Natural killer cell treated with Interleukin-12 subunit alpha and Interleukin-12 subunit beta and Interleukin-15 and Interleukin-18, amount 100 ng/mL, for 72 hours (primary cell): ENCODE measurements at places on chromosomes 5 and 9.

- no peak overlapping the region for H3K27ac ChIP-seq
- no peaks in the 10 kb centered on the region for H3K36me3 ChIP-seq
- peaks cover 5% of the 10 kb centered on the region for H3K27me3 ChIP-seq
Measured at GRCh38 chr9:1200847-1201251, 150.7 kb downstream of the DMRT2 start.

DNA sequence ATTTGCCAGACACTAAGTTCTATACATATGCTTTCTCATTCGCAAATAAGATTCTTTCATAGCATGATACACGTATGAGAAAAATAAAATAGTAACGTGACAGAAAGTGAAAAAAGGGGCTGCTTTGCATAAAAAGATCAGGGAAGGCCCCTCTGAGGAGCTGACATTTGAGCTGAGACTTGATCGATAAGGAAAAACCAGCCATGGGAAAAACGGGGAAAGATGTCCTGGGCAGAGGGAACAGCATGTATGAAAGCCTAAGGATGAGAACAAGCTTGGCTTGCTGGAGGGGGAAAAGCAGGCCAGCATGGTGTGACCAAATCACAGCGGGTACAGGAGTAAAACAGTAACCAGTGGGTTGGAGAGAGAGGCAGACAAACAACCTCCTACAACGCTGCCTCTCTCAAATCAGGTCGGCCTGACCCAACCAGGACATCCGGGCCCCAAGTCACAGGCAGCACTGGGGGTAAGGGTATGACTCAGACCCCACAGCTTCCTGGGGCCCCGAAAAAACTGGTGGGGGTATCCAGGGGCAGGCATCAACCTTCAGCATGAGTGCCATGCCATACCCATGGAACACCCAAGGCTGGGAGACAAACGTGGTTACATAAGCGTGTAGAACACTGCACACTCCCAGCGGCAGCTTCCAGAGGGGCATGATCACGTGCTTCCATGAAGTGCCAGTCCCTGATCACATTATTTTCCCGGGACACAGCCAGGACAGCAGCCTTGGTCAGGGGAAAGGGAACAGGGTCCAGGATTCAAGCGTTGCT is 2.2 kb downstream of the TNIP1 start:
- no peaks in the 10 kb centered on the region for H3K27me3 ChIP-seq
- peak overlapping the region; percentile 78 for H3K27ac ChIP-seq
- DNase-seq, result peak; percentile 79
- H3K4me1 ChIP-seq, result peaks cover 61% of the 10 kb centered on the region
- peaks cover 18% of the 10 kb centered on the region for H3K36me3 ChIP-seq

- peaks cover 17% of the 10 kb centered on the region for H3K27me3 ChIP-seq
- no peaks in the 10 kb centered on the region for H3K4me1 ChIP-seq
- H3K27ac ChIP-seq, result no peak overlapping the region
- H3K36me3 ChIP-seq, result no peaks in the 10 kb centered on the region
- no peak for DNase-seq
Measured at GRCh38 chr5:10995891-10996290, 234.9 kb upstream of the DAP start.

DNA sequence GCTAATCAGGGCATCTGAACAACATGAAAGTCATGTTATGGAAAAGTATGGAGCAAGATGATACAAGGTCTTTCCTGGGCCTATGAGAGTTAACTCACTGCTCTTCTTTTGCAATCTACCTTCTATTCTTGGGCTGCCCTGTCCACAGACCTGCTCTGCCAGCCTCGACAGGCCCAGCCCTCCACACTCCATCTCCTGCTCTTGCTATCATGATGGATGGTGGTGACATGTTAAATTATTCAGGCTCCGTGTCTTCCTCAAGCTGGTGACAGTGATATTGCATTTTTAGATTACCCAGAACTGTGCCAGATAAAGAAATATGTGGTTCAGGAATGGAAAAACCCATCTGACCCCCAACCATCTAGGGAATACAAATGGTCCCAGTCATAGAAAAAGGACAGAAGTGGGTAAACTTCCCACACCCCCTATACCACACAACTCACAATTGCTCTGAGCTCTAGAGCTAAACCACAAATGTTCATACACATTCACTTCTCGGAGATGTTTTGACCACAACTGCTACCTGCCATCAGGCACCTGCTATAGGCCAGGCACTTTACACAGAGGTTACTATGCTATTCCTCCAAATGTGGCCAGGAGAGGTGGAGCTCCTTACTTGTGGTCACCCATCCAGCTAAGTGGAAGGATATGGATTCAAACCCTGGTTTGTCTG is 311.3 kb downstream of the ASTN2 start:
- H3K27me3 ChIP-seq, result no peaks in the 10 kb centered on the region
- no peaks in the 10 kb centered on the region for H3K36me3 ChIP-seq
- no peaks in the 10 kb centered on the region for H3K4me1 ChIP-seq
- no peak for DNase-seq
- H3K4me3 ChIP-seq, result no peak overlapping the region

GRCh38 chr9:8424786-8425410 is 625.3 kb upstream of the DMAC1 start:
- H3K36me3 ChIP-seq, result peaks cover 6% of the 10 kb centered on the region
- peaks cover 7% of the 10 kb centered on the region for H3K27me3 ChIP-seq
- no peak for DNase-seq
- peaks cover 18% of the 10 kb centered on the region for H3K4me1 ChIP-seq
- H3K4me3 ChIP-seq, result no peak overlapping the region

- no peak for DNase-seq
- H3K36me3 ChIP-seq, result no peaks in the 10 kb centered on the region
- H3K27me3 ChIP-seq, result no peaks in the 10 kb centered on the region
Measured at GRCh38 chr5:112219000-112219399, 200.1 kb downstream of the EPB41L4A start.

DNA sequence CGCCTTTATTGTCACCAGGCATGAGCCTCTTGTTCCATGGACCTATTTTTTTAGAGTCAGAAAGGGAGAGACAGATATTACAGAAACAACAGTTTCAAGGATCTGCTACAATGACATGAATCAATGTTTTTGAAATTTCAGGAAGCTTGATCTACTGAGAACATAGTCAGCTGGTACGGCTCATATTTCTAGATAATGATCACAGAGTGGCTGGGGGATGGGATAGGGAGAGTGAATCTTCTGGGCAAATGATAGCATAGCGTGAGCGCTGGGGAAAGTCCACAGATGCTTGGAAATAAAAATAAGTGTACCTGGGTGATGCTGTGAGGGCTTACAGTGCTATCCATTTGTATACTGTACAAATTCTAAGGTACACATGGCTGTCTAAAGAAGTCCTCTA is 340.4 kb downstream of the EBF1 start:
- no peak overlapping the region for H3K27ac ChIP-seq
- no peak for DNase-seq
- H3K36me3 ChIP-seq, result no peaks in the 10 kb centered on the region
- H3K4me1 ChIP-seq, result no peaks in the 10 kb centered on the region
- H3K4me3 ChIP-seq, result no peak overlapping the region

DNA sequence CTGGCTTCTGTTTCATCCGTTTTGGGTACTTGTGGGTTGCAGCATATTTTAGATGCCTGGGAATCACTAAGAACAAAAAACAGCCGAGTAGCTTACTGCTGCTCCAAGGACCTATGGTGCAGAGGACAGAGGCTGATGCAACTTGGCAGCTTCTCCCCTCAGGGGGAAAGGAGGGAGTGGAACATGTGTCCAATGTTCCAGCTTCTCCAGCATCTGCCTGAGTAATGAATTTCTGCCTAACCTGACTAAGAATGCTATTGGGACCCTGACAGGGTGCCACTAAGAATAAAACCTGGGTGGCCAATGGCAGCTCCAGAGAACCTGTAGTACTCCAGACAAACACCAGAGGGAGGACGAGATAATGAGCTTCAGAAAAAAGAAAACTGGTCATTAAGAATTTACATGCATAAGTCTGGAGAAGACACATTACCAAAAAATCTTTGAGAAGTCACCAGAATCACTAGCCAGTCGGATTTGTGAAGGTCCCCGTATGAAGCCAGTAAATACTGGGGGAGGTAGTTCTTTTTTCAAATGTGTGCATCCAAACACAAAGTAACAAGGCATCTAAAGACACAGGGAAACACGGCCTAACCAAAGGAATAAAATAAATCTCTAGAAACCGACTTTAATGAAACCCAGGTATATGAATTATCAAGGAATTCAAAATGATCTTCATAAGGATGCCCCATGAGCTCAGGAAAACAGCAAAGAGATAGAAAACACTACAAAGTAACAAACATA is 293.5 kb downstream of the HINT1 start:
- no peak overlapping the region for H3K4me3 ChIP-seq
- H3K4me1 ChIP-seq, result no peaks in the 10 kb centered on the region
- DNase-seq, result no peak
- H3K36me3 ChIP-seq, result no peaks in the 10 kb centered on the region
- H3K27me3 ChIP-seq, result peaks cover 3% of the 10 kb centered on the region

DNA sequence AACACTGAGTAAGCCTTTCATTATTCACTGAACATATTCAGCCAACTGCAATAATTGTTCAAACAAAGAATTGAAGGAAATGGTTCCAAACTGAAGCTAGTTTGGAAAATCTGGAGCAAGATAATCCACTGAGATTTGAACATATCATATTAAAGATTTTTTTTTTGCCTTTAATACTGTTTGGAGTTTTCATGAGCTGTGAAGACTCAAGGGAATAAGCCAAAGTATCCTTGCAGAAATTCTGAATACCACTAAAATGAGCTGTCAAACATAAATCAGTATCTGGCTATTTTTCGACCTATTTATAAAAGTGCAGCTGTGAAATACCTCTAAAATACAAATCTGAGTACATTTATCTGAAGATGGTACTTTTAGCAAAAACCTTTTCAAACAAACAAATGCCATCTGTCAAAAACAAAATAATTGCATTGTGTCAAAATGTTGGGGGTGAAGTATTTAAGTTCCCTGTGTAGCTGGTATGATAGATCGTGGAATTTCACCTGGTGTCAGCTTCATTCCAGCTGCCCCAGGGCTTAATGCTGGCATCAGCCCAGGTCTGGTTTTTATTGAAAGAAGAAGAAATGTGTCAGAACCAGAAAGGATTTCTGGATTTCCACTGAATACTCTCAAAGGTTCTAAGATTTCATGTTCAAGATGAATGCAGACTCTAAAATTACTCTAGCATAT is 149.0 kb upstream of the GRAMD2B start:
- no peaks in the 10 kb centered on the region for H3K4me1 ChIP-seq
- H3K27me3 ChIP-seq, result no peaks in the 10 kb centered on the region
- no peak for DNase-seq
- no peak overlapping the region for H3K4me3 ChIP-seq

- no peak overlapping the region for H3K4me3 ChIP-seq
- no peaks in the 10 kb centered on the region for H3K4me1 ChIP-seq
- peaks cover 6% of the 10 kb centered on the region for H3K27me3 ChIP-seq
- no peak for DNase-seq
Measured at GRCh38 chr5:158499075-158499891, 600.4 kb downstream of the EBF1 start.
